ENCODE measurements at places on chromosomes 7 and 10. TPM values are rescaled to one million over a fixed set of nuclear protein-coding genes. Genes with fewer than 3 reads are reported as not detected.

HOXA9 gene
- total RNA-seq, result not detected

OR2A42 gene
- not detected for total RNA-seq

AFAP1L2 gene
- 4.0 TPM for total RNA-seq

PLAC9 gene
- not detected for total RNA-seq

CLCN1 gene
- total RNA-seq, result 0.09 TPM

ADCY1 gene
- 6.7 TPM for total RNA-seq

GPR26 gene
- not detected for total RNA-seq

FERD3L gene
- not detected for total RNA-seq

IL6 gene
- total RNA-seq, result 0.66 TPM

DNA sequence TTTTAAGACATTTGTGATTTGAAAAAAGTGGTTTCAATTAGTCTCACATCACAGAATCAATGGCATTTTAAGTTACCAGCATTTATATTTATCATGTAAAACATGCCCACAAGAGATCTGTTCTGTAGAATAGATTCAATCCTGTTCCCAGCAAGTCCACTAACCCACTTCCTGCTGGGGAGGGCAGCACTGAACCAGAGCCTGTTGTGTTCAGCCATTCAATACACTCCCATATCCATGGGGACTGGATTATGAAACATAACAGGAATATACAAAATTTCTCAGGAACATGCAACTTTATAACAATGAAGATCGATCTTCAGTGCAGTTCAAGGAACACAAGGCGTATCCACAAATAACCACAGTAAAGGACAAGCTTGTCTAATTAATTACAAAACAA lies 24.4 kb upstream of the ANK3 start:
- H3K27ac ChIP-seq, result no peak overlapping the region
- H3K36me3 ChIP-seq, result no peaks in the 10 kb centered on the region
- no peaks in the 10 kb centered on the region for H3K27me3 ChIP-seq
- H3K4me1 ChIP-seq, result no peaks in the 10 kb centered on the region
- no peak overlapping the region for H3K4me3 ChIP-seq

- peak overlapping the region; percentile 58 for H3K27ac ChIP-seq
- no peak for DNase-seq
- peaks cover 50% of the 10 kb centered on the region for H3K4me1 ChIP-seq
- H3K4me3 ChIP-seq, result no peak overlapping the region
- no peaks in the 10 kb centered on the region for H3K27me3 ChIP-seq
Measured at GRCh38 chr10:72315611-72316385, 38.9 kb downstream of the DNAJB12 start.

GRCh38 chr10:64867501-64867962 lies 1346.3 kb downstream of the REEP3 start:
- H3K27me3 ChIP-seq, result no peaks in the 10 kb centered on the region
- no peak for DNase-seq
- H3K4me1 ChIP-seq, result no peaks in the 10 kb centered on the region
- no peaks in the 10 kb centered on the region for H3K36me3 ChIP-seq
- H3K27ac ChIP-seq, result no peak overlapping the region

- H3K4me1 ChIP-seq, result no peaks in the 10 kb centered on the region
- DNase-seq, result no peak
- no peak overlapping the region for H3K27ac ChIP-seq
- no peaks in the 10 kb centered on the region for H3K36me3 ChIP-seq
- no peak overlapping the region for H3K4me3 ChIP-seq
Measured at GRCh38 chr7:15485998-15486397, 75.8 kb downstream of the AGMO start.

DNA sequence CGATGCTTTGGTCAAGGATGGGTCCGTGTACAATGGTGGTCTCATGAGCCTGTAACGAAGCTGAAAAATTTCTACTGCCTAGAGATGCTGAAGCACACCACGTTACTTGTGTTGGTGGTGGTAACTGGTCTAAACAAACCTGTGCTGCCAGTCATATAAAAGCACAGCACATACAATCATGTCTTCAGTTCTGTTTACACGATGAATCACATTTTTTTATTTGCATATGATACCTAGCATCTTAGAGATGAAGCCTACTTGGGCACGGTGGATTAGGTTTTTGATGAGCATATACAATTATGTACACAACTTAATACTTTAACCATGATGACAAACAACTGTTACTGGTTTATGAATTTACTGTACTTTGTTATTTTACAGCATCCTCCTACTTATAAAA lies 201.0 kb downstream of the ZMYND11 start:
- peaks cover 13% of the 10 kb centered on the region for H3K4me1 ChIP-seq
- H3K27me3 ChIP-seq, result no peaks in the 10 kb centered on the region
- H3K36me3 ChIP-seq, result peaks cover 4% of the 10 kb centered on the region
- H3K4me3 ChIP-seq, result no peak overlapping the region
- no peak overlapping the region for H3K27ac ChIP-seq

DNA sequence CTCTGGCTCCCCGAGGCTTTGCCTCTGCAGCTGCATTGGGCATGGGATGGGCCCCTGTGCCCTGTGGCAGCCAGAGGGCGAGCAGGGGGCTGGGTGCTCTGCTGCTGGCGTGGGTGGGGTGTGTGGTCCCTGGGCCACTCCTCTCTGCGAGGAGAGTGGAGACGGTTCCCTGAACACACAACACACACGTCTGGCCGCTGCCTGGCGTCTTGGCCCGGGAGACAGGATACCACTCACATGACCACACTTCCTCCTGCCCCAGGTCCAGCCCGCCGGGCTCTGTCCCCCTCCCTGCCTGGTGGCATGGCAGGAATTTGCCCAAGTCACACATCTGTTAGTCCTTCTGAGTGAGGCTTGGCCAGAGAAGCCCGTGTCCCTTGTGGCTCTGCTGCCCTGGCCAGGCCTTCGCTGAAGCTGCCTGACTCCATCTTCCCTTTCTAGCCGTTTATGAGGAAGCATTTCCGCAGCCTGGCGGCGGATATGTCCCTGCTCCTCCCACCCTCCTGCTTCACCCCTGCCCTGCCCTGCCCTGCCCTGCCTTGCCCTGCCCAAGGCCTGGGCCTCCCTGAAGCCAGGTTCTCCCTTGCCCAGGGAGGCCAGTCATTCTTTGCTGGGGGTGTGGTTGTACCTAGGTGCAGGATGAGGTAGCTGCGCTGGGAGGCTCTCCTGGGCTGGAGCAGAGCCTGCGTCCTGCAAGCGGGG lies 3.0 kb downstream of the BRI3 start:
- H3K4me3 ChIP-seq, result no peak overlapping the region
- no peaks in the 10 kb centered on the region for H3K27me3 ChIP-seq
- H3K27ac ChIP-seq, result no peak overlapping the region
- H3K36me3 ChIP-seq, result peaks cover 4% of the 10 kb centered on the region
- DNase-seq, result no peak

GRCh38 chr7:956031-956430 lies 1.6 kb upstream of the ADAP1 start:
- DNase-seq, result no peak
- no peak overlapping the region for H3K4me3 ChIP-seq
- no peak overlapping the region for H3K27ac ChIP-seq
- H3K27me3 ChIP-seq, result peaks cover 7% of the 10 kb centered on the region

- no peaks in the 10 kb centered on the region for H3K27me3 ChIP-seq
- no peak overlapping the region for H3K27ac ChIP-seq
- H3K4me3 ChIP-seq, result no peak overlapping the region
- no peak for DNase-seq
Measured at GRCh38 chr7:96238976-96239766, 82.7 kb downstream of the SLC25A13 start.

GRCh38 chr7:70766109-70766508 lies 365.8 kb upstream of the GALNT17 start:
- peaks cover 5% of the 10 kb centered on the region for H3K36me3 ChIP-seq
- peaks cover 14% of the 10 kb centered on the region for H3K4me1 ChIP-seq
- no peak for DNase-seq

- H3K27me3 ChIP-seq, result no peaks in the 10 kb centered on the region
- no peak for DNase-seq
- H3K27ac ChIP-seq, result no peak overlapping the region
- H3K4me3 ChIP-seq, result no peak overlapping the region
- H3K4me1 ChIP-seq, result no peaks in the 10 kb centered on the region
Measured at GRCh38 chr10:111511751-111512150, 434.9 kb downstream of the ADRA2A start.

GRCh38 chr10:110495731-110496552 lies 1.8 kb upstream of the DUSP5 start:
- peak; percentile 63 for DNase-seq
- H3K36me3 ChIP-seq, result peaks cover 35% of the 10 kb centered on the region
- peaks cover 38% of the 10 kb centered on the region for H3K4me1 ChIP-seq
- H3K27me3 ChIP-seq, result no peaks in the 10 kb centered on the region

DNA sequence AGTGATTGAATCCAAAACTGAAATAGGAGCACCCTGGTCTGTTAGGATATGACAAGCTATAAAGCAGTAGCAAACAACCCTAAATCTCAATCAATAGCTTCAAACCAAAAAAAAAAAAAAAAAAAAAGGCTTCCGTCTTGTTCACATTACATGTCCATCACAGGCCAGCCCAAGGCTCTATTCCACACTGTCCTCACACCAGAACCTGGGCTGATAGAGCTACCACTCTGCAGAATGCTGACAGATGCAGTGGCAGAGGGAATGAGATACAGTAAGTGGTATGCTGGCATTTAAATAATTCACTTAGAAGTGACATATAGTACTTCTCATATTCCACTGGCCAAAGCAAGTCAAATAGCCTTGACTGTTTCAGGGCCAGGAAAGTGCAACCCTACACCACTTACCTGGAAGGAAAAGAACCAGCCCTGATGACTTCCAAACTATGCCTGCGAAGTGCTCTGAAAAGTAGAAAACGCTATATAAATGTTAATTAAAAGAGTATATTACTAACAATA lies 5.8 kb downstream of the CDCA7L start:
- H3K27ac ChIP-seq, result peak overlapping the region; percentile 76
- DNase-seq, result no peak
- H3K36me3 ChIP-seq, result peaks cover 41% of the 10 kb centered on the region
- peaks cover 63% of the 10 kb centered on the region for H3K4me1 ChIP-seq

GRCh38 chr10:98062424-98062823 lies 32.0 kb upstream of the CRTAC1 start:
- no peaks in the 10 kb centered on the region for H3K36me3 ChIP-seq
- no peak for DNase-seq
- no peak overlapping the region for H3K27ac ChIP-seq
- H3K4me1 ChIP-seq, result no peaks in the 10 kb centered on the region
- H3K27me3 ChIP-seq, result peaks cover 8% of the 10 kb centered on the region

DNA sequence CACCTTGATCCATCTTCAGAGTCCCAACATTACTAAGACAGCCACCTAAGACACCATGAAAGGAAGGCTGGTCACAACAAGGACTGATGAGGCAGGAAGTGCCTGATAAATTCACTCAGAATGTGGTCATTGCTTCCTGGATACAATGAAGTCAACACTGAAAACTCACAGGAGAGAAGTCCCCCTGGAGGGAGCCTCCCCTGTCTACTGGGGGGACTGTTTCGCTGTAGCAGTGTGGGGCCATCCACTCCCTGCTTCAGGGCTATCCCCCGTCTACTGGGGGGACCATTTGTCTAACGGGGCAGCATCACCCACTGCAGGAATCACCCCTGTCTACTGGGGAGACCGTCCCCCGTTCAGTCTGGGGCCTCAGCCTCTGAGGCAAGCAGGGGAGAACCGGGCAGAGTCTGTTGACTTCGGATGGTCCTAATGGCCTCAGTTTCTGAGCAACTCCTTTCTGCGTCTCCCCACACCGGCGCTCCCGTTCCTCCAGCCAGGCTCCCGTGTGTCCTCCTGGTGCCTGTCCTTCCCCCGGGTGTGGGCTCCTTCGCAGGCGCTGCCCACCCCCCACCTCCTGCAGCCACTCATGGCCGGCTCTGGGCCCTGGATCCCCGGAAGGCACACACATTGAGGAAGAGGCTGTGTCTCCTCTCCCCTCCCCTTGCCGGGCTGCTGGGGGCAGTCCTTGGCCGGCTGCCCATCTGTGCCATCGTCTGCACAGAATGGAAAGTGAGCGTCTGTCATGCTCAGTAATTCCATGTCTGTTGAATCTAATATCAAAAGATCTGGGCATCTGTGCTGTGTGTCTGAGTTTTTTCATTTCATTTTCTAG lies 59.9 kb upstream of the DNAJB6 start:
- peaks cover 24% of the 10 kb centered on the region for H3K4me1 ChIP-seq
- DNase-seq, result peak; percentile 53
- peak overlapping the region; percentile 71 for H3K27ac ChIP-seq
- no peak overlapping the region for H3K4me3 ChIP-seq
- H3K36me3 ChIP-seq, result no peaks in the 10 kb centered on the region
- H3K27me3 ChIP-seq, result peaks cover 13% of the 10 kb centered on the region

- no peak for DNase-seq
- H3K27ac ChIP-seq, result no peak within 1 kb of the TSS
- H3K27me3 ChIP-seq, result peaks cover 78% of the 10 kb centered on the region
- peak within 1 kb of the TSS; percentile 57 for H3K4me3 ChIP-seq
Measured at GRCh38 chr7:33905389-33906032, at the start of gene BMPER. Gene BMPER (plus strand): TSS chr7:33905539. CDS start chr7:33905614, 75 bp downstream.

DNA sequence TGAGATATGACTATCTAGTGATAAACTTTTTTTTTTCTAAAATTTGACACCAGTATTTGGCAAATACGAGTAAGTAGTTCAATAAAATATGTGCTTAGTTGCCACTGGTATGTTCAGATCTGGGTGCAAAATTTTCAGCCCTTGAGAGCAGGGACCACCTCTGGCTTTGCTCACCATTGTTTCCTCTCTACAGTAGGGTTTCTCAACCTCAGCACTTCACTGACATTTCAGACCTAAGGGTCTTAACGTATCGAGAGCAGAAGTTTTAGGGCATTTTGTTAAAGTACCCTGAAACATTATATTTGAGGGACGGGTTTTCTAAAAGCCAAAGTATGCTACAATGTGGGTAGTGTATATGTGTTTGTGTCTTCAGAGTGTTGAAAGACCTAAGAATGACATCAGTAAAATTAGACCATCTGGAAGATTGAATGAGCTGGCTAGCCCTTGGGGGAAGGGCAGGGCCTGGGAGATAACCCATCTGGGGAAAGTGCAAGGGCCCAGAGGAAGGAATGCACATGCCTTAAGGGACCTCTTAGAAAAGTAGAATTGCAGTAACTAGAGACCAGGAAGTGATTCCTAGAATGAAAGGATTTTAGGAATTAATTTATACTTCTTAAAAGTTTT lies 11.8 kb downstream of the BZW2 start:
- H3K4me3 ChIP-seq, result no peak overlapping the region
- H3K36me3 ChIP-seq, result peaks cover 20% of the 10 kb centered on the region
- DNase-seq, result no peak
- H3K27me3 ChIP-seq, result no peaks in the 10 kb centered on the region

GRCh38 chr10:23525406-23525805 lies 86.5 kb downstream of the OTUD1 start:
- no peaks in the 10 kb centered on the region for H3K4me1 ChIP-seq
- H3K36me3 ChIP-seq, result no peaks in the 10 kb centered on the region
- H3K27me3 ChIP-seq, result peaks cover 23% of the 10 kb centered on the region
- no peak overlapping the region for H3K4me3 ChIP-seq
- DNase-seq, result no peak
- H3K27ac ChIP-seq, result no peak overlapping the region

DNA sequence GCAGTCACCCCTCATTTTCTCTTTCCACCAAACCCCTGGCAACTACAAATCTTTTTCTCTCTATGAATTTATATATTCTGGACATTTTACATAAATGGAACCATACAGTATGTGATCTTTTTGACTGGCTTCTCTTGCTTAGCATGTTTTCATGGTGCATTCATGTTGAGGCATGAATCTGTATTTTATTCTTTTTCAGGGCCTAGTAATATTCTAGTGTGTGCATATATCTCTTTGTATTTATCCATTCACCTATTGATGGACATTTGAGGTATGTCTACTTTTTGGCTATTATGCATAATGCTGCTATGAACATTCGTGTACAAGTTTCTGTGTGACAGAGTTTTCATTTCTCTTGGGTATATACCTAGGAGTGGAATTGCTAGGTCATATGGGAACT lies 78.2 kb downstream of the HACD1 start:
- no peak for DNase-seq
- peaks cover 7% of the 10 kb centered on the region for H3K27me3 ChIP-seq
- H3K4me3 ChIP-seq, result no peak overlapping the region
- no peaks in the 10 kb centered on the region for H3K4me1 ChIP-seq
